SHP77 (cell line): ENCODE measurements at places on chromosomes 2 and 18.

DNA sequence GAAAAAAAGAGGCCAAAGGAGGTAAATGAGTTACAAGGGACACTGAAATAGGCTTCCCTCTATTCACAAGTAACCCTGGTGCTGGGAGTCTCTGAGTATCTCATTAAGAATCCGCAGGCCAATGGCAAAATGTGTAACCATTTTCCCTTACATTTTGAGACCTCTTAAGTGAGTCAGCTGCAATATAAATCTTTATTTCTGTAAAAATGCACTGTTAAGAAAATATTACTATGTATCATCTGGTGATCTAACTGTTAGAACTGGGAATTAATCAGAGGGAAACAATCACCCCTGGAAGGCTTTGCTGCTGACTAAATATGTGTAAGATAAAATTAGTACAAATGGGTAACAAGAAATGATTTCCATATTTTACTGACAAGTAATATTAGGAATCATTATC is 483.1 kb upstream of the CHST9 start:
- no peak for DNase-seq

DNA sequence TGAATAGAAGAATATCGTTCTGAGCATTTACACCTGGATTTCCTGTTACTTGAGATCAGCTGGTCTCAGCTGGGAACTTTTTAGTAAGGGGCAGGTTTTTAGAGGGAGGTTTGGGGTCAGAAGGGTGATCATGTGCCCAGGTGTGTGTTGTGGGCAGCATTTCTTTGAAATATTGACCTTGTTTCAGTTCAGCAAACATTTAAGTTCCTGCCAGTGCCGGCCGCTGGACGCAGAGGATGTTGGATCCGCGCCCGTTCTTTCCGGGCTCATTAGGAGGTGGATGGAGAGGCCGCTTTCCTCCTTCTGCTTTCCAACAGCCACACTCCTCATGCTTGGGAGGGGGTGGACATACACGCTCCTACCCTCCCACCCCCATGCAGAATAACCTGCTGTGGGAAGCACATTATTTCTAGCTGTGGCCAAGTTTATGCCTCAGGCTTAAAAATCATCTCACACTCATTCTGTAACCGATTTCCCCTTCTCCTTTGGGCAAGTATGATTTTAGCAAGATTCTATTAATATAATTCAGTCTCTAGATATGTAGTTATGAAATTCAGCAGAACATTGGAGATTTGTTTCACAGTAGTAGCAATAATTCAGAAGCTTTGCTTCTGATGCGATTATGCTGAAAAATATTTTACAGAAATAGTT is 131.4 kb downstream of the ZNF236 start:
- DNase-seq: peak; percentile 48

DNA sequence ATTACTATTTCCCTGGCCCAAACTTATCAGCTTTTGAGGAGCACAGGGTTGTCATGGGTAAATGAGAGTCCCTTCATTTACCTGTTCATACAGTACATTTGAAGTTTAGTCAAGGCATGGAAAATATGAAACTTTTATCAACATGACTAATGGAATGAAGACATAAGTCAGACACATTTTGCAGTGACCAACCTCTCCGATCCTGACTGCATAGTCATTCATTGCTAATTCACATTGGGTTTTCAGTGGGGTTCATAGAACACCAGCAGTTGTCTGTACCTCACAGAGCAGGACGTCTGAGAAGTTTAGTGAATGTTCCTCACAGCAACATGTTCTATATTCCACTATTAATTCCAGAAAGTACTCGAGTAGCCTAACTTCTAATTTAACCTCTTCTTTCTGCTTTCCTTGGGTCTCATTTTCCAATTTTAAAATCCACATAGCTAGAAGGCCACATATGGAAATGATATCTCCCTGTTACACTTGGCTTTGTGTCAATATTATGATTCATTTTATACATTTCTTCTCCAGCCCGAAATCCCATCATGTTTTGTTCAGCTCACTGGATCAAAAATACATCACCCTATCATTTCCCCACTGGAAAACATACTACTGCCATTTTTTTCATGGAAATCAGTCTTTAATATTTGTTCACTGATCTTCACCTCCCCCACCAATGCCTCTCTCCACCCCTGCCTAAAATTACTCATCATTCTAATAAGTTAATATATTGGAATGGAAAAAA is 65.9 kb downstream of the CDH20 start:
- no peak for DNase-seq

DNA sequence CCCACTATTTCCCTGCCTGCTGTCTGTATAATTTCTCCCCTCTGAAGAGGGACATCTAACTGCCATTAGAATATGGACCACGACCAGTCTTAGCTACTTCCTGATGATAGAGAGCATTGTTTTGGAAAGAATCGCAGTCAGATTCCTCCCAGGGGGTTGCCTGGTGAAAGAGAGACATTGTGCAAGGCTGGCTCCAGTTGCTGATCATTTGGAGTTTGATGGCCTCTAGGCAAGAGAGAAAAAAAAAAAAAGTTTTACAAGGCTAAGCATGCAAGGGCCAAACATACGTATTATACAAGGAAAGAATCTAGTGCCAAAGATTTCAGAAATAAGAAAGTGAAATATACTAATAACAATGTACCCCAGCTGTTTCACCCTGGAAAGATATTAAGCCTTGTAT is 182.2 kb downstream of the CMPK2 start:
- DNase-seq: no peak

GRCh38 chr2:238864207-238865014 is 16.5 kb downstream of the TWIST2 start:
- peak; percentile 82 for DNase-seq

DNA sequence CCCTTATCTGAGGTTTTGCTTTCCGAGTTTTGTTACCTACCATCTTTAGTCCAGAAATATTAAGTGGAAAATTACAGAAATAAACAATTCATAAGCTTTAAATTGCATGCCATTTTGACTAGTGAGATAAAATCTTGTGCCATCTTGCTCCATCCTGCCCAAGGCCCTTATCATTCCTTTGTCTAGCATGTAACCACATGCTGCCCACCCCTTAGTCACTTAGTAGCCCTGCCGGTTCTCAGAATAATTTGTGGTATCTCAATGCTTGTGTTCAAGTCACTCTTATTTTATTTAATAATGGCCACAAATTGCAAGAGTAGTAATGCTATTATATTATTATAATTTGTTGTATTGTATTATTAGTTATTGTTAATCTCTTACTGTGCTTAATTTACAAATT is 36.8 kb upstream of the VPS54 start:
- no peak for DNase-seq

- peak; percentile 20 for DNase-seq
These were observed 1.4 kb upstream of the TTL start for GRCh38 chr2:112480530-112481049.

GRCh38 chr2:223549215-223549614 is 52.9 kb downstream of the SCG2 start:
- DNase-seq: peak; percentile 91

GRCh38 chr2:239061121-239061666 is 213.3 kb downstream of the TWIST2 start:
- no peak for DNase-seq

GRCh38 chr18:58565021-58565420 is 63.9 kb downstream of the ALPK2 start:
- no peak for DNase-seq

DNA sequence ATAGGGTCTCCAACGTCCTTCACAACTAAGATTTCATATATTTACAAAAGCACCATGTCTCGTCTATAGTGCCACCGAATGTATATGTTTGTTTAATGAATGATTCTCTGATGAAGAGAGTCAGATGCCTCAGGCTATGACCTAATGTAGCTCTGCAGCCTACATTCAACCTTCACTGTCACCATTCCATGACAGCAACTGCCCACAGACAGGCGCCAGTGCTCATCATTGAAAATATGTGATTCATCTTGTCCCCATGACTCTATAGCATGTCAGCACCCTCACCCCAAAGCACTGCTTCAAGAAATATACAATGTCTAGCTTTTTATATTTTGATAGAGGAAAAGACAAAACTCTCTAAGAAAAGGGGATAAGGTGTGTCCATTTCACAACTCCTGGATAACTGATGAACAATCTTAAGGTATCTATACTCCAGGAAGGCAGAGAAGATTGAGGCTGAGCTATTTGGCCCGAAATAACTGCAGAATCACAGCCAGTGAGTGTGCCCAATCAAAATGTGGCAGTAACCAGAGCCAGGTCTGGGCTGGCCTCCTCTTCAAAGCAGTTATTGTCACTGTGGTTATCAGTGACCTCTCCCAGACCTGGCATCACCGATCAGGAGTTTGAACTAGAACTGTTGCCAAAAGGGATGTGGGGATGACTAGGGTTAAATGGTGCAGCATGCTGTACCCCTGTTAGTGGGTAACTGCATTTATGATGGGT is 246.6 kb downstream of the SETBP1 start:
- no peak for DNase-seq

- no peak for DNase-seq
These were observed 7.3 kb upstream of the SLC39A10 start for GRCh38 chr2:195649629-195650190.

DNA sequence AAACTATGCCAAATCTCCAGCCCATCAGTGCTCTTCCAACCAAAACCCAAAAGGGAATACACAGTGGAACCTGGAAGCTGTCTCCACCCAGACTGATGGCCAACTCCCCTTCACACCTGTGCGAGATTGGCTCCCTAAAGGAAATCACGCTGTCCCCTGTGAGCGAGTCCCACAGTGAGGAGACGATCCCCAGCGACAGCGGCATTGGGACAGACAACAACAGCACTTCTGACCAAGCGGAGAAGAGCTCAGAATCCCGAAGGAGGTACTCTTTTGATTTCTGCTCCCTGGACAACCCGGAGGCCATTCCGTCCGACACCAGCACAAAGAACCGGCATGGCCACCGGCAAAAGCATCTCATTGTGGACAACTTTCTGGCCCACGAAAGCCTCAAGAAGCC is 271.1 kb downstream of the SETBP1 start:
- no peak for DNase-seq

- no peak for DNase-seq
These were observed 2.4 kb upstream of the SLC8A1 start for GRCh38 chr2:40454321-40454720.

DNA sequence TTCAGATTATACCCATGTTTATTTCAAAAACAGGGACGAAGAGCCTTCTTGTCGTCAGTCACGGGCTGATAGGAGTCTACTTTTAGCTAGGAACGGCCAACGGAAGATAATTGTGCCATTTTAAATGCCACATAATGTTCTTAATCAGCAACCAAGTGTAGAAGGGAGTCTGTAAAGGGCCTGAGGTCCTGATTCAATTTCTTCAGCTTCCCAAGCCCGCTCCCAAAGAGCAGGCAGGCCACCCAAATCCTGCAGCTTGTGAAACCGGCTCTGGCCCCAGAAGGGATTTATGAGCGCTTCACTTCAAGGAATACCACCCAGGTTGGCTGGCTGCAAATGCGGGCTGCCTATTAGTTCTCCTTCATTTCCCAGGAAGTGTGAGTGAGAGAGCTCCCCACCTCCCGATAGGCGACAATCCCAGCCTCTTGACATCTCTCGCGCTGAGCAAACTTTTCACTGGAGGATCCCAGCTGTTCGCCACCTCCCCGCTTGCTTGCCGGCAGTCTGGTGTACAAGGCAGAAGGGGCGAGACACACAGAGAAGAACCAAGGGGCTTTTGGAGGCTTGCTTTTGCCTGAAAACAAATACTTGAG is 272.9 kb downstream of the CDH20 start:
- no peak for DNase-seq
